Diencephalon (tissue), 1 donor: ENCODE measurements at places on chromosomes 12 and 14. TPM values are rescaled to one million over a fixed set of nuclear protein-coding genes. Genes with fewer than 3 reads are reported as not detected.

The COX6A1 gene
- total RNA-seq: 573 TPM

The OTOGL gene
- 0.46 TPM for total RNA-seq

The RIMBP2 gene
- total RNA-seq: 32.8 TPM

The CLEC1A gene
- 0.69 TPM for total RNA-seq

The PRH1 gene
- 63.4 TPM for total RNA-seq

The AKAP6 gene
- total RNA-seq: 161 TPM
